Large intestine (tissue), 12 donors: ENCODE measurements at places on chromosomes 16 and 17.
A peak's percentile ranks its signal among the peaks of the same experiment; 100 is the strongest.

- DNase-seq: no peak
Observed at GRCh38 chr17:39659279-39660010, 5.7 kb upstream of the TCAP start.

DNA sequence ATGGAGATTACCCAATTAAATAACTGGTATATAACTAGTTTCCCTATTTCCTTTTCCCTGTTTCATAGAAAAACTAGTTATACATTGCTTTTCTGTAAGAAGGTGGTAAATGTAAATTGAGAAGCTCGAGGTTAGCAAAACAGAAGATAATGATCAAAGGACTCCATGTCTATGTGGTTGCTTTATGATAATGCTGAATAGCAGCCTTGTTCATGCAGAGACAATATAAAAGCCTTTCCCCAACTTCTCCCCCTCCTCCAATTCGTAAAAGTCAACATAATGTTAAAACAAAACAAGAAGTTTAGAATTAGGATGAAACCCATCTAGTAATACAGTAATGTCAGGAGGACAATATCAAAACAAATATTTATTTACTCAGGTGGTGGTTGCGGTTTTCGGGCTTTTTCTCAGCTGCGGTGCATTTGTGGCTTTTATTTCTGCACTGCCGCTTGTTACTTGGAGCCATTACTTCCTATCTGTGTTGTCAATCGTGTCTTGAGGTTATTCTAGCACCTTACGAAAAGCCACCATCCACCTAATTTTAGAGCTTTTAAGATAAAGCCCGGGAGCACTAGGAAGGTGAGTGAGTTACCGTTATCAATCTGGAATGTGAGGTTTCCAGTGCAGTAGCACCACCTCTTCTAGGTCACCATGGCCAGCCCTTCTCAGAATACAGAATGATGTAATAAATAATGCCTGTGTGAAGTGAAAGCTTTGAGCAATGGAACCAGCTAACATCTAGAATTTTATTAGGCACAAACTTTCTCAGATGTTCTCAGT is 297.5 kb downstream of the CDH13 start:
- DNase-seq: no peak

DNA sequence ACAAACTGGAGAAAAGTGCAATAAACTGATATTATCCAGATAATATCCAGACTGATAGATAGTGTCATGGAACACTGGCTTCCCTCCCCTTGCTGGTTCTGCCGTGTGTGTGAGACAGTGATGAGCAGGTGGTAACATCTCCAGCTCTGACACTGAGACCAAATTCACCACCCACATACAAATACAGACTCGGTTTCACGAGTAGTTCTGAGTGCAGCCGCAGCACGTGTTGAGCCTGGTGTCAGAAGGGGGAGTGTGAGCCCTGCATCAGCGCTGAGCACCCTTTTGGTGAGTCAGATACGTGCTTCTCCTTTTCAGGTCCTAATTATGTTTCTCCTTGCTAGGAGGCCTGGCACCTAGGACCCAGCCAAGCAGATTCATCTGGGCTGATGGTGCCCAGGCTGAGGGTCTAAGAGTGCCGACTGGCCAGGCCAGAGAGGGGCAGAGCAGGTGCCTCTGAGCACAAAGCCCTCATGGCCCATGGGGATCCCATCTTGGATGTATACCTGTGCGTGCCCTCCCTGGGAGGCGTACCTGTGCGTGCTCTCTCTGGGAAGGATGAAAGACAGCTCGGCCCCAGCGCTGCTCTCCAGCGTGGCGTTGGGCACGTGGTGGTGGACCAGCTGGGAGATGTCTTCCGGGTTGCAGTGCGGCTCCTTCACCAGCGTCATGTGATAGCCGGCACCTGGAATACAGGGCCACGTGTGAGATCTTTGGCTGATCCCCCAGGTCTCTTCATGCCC is 27.3 kb upstream of the RNPS1 start:
- no peak for DNase-seq

- no peak for DNase-seq
Observed at GRCh38 chr16:15517743-15518377, 83.5 kb downstream of the BMERB1 start.

DNA sequence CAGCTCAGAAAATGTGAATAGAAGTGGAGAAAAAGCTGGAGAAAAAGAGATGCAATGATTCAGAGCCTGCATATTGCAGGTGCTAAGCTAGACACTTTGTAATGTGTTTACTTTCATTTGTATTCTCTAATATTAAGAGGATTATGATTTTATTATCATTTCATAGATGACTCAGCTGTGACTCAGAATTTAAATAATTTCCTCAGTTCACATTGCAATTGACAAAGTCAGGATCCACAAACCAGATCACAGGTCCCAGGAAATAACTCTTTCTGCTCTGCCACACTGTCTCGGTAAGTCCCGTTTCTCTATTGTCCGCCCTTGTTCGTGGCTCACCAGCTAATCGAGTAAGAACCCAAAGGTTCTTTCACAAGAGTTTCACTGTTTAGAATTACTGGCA is 235.4 kb upstream of the MON1B start:
- DNase-seq: no peak

DNA sequence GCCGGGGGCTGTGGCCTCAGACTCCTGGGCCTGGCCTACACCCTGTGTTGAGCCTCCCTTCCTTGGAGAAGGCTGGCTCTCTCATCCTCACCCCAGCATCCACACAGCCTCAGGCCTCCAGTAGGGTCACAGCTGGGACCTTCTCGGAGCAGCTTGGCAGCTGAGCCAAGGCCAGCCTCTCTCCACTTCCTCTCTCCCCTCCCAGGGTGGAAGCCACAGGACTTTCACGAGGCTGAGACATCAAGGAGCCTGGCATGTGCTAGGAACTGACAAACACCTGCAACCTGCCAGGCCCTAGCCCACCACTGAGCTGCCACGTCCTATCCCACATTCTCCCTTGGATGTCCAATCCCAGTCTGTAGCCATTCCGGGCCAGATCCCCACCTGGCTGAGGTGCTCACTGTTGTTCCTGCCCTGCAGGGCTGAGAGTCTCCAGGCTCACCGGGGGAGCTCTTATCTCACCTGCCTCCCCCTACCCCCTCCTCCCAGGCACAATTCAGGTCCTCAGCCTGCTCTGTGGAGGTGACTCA is 3.1 kb downstream of the MMP15 start:
- no peak for DNase-seq

GRCh38 chr17:44854192-44854591 is 6.5 kb downstream of the HIGD1B start:
- no peak for DNase-seq

GRCh38 chr17:2053380-2054261 is 1.3 kb upstream of the HIC1 start:
- peak; percentile 67 for DNase-seq

DNA sequence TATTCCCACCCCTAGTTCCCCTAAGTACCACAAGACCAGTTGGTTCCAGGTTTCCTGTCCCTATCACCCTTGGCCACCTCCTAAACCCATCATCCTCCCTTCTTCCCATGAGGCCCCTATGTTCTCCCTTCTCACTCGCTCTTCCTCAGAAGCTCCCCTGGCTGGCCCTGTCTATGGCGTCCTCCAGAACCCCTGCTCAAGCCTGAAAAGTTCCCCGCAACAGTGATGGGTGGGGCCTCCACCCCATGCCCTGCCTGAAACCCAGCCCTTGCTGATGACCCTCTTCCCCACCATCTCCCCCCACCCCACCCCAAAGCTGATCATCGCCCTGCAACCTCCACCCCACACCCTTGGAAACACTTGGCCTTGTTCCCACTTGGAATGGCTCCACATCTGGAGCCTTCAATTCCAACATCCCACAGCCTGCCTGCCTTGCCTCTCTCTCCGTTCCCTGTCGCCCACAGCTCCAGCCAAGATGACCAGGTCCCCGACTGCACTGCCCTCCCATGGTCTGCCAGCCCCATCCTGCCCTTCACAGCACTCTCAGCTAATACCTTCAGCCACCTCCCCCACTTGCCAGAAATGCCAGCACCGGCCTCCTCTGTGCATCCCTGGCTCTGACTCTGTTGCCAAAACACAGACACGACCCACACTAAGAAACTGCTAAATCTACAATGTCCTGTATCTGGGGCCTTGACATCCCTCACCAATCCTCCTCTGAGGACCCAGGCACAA is 10.5 kb downstream of the OSBPL7 start:
- no peak for DNase-seq

GRCh38 chr17:36629252-36629847 is 28.0 kb downstream of the MRM1 start:
- DNase-seq: peak; percentile 57

- DNase-seq: peak; percentile 37
Observed at GRCh38 chr17:80861892-80862291, 129.7 kb upstream of the CHMP6 start.

GRCh38 chr16:81149614-81150013 is 53.4 kb upstream of the GCSH start:
- DNase-seq: no peak

GRCh38 chr17:21463204-21463661 is 87.1 kb downstream of the KCNJ12 start:
- DNase-seq: peak; percentile 31

GRCh38 chr16:30901201-30902028 is 5.0 kb downstream of the CTF1 start:
- no peak for DNase-seq

- DNase-seq: no peak
Observed at GRCh38 chr16:23155445-23156049, 6.3 kb upstream of the USP31 start.

- no peak for DNase-seq
Observed at GRCh38 chr17:75679706-75680211, 12.6 kb downstream of the SAP30BP start.

GRCh38 chr17:16889088-16889465 is 82.8 kb downstream of the TNFRSF13B start:
- DNase-seq: no peak

DNA sequence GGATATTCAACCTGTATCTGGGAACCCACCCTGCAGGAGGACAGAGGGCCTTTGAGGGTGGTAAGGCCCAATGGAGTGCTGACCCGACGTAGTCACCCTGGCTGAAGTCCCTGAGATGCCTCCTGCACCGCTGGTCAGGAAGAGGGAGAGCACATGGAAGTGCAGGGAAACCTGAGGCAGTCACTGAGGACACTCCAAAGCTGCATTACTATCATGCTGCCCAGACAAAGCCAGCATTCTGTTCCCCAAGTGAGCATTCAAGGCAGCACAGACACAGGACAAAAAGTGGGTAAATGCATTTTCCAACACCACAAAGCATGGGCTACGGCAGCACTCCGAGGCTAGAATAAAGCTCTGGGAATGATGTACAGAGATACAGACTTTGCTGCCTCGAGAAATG is 46.8 kb upstream of the BCAR1 start:
- no peak for DNase-seq

GRCh38 chr17:10463402-10463801 is 6.0 kb downstream of the MYH4 start:
- no peak for DNase-seq

DNA sequence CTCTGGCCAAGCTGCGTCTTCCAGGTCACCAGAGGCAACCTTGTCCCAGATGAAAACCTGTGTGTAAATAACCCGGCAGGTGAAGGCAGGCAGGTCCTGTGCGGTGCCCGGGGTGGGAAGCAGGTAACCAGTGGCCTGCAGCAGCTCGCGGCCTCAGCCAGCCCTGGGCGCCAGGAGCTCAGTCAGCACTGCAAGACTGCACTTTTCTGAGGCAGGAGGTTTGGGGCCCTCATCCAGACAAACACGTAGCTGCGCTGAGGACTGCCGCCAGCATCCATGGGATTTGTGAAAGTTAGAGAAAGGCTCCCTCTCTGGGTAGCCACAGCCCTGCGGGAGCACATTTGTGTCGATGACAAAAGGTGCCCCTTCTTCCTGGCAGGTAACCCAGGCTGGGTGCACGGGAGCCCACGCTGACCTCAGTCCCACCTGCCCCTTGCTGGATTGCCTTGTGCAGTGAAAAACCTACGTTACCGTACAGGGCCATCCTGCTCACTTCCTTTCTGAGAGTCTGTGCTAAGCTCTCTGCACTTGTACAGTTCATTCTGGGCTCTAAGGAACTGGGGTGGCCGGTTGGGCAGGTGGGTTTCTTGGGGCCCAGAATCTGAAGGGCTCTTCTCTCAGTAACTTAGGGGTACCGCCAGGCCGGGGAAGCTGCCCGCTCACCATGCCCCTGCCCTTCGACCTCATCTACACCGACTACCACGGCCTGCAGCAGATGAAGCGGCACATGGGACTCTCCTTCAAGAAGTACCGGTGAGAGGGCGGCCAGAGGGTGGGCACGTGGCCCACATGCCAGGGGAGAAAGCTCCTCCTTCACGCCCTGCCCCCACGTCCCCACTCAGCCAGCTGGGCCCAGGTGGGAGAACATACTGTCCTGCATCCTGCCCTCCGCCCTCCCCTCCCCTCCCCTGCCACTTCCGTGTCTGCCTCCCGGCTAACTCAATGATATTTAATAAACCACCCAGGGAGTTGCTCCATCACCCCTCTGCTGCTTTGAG is 56.4 kb downstream of the MGAT5B start:
- DNase-seq: no peak

DNA sequence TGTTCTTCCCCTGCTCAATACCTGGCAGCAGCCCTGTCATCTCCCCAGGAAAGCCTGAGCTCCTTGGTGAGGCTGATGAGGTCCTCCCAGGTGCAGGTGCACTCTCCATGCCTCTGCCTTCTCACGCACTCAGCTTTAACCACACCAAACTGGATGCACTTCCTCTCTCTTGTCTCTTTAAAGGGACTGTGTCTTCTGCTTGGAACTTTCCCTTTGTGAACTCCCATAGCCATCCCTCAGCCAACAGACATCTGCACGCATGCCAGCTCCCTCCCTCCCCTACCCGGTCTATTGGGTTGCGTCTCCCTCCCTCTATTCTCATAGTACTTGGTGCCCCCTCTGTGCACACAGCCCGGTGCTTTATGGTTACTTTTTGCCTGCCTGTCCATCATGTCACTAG is 231.2 kb downstream of the MSI2 start:
- no peak for DNase-seq

DNA sequence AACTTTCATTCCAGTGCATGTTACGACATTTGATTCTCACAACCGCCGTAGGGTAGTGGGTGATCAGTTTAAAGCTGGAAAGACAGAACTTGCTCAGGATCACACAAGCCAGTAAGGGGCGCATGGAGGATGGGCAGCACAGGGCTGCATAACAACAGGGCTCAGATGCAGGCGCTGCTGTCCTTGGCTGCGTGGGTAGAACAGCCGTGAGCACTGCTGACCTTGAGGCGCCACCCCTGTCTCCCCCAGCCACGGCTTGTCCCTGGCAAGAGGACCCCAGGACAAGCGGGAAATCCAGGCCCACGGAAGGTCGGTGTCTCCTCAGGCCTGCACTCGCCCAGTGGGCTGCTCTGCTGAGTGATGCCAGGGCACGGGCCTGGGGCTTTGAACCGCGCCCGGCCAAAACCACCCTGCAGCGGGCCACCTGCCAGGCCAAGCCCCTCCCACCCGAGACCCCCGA is 84.7 kb downstream of the LMF1 start:
- DNase-seq: no peak

DNA sequence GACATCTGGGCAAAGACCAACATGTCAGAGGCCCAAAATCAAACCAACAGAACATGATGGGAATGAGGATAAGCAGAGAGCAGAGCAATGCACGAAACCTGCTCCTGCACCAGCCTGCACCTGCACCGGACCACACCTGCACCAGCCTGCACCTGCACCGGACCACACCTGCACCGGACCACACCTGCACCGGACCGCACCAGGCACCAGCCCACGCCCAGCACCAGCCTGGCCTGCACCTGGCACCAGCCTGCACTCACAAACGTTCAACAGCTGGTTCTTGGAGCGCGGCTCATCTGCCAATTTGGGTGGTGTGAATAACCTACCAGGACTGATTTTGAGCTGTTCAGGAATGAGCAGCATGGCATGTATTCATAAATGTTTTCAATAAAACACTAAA is 18.2 kb downstream of the CEP131 start:
- no peak for DNase-seq

- DNase-seq: no peak
Observed at GRCh38 chr16:75475420-75475847, 10.9 kb upstream of the TMEM170A start.

GRCh38 chr17:78723957-78724356 is 58.1 kb downstream of the CYTH1 start:
- DNase-seq: no peak
